ENCODE measurements at places on chromosomes 7 and 10.

- DNase-seq, result no peak
Measured at GRCh38 chr7:100008525-100008924, 6.9 kb upstream of the ZKSCAN1 start.

DNA sequence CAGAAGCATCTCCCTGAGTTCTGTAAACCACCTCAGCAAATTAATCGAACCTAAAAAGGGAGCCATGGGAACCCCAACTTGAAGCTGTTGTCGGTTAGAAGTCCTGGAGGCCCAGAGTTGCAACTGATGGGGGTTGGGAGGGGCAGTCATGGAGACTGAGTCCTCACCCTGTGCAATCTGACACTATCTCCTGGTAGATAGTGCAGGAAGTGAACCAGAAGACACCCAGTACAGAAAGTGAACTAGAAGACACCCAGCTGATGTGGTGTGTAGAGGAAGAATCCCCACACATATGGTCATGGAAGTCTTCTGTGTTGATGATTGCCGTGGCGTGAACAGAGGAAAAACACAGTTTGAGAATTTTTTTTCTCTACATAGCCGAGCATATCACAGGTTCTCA lies 58.8 kb upstream of the SRRM3 start:
- DNase-seq, result no peak

DNA sequence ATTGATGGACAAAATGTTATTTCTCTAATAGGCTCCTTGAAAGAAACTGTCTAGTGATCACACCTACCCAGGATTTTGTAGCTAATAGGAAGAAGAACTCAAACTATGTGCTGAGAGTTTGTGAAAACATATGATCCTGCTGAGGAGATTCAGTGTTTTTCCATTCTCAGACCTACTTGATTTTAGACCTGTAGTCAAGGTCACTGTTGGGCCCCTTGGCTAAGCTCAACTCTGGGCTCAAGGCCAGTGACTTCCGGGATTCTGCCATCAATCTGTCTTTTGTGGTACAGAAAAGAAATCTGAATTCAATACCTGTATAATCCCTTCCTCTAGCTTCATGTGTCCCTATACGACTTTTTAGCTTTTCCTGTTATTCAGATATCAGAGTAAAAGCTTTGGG lies 79.7 kb upstream of the FERD3L start:
- DNase-seq, result no peak

- no peak for DNase-seq
Measured at GRCh38 chr10:104501449-104501848, 139.6 kb upstream of the SORCS3 start.

DNA sequence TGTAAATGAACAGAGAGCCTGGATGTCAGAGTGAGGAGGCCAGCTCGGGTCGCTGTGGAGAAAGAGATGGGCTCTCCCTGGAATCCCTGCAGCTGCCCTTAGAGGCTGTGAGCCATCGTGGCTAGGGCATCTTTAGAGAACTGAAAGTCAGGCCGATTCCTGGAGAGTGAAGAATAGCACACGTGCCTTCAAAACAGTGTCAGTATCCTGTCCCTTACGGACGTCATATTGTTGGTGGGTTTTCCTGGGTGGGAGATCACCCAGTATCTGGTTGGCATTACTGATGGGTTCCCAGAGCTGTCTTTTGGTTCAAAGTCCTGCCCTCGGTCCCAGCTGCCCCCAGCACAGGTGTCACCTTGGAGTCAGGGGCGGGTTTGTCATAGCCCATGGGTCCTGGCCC lies 25.3 kb downstream of the IKZF1 start:
- DNase-seq, result no peak

- no peak for DNase-seq
Measured at GRCh38 chr7:132999845-133000244, 82.0 kb downstream of the CHCHD3 start.

DNA sequence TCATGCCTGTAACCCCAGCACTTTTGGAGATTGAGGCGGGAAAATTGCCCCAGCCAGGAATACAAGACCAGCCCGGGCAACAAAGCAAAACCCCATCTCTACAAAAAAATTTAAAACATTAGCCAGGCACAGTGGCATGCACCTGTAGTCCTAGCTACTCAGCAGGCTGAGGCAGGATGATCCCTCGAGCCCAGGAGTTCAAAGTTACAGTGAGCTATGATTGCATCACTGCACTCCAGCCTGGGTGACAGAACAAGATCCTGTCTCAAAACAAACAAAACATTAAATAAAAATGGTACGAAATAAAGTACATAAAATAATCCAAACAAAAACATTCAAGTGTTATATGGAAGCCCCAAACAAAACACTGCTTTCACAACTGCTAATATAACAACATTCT lies 125.0 kb downstream of the SNX13 start:
- no peak for DNase-seq

DNA sequence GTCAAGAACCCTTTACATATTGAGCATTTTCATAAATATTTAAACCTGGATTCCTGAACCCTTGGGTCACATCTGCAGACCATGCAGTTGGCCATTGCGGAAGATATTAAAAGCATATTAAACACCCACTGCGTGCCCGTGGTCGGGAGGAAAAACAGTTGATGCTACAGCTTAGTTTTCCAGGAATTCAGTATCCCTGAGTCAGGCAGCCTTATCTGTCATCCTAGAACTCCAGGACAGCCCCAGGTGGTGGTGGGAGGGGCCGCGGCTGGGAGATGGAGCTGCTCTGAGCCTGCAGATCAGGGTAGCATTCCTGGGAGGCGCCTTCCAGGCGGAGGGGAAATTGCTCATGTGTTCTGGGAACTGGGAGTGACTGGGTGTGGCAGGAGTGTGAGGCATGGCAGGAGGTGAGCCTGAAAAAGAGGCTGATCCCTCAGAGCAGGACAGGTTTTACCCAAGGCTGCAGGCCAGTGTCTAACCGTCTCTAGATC lies 222.9 kb upstream of the SH2B2 start:
- DNase-seq, result no peak

DNA sequence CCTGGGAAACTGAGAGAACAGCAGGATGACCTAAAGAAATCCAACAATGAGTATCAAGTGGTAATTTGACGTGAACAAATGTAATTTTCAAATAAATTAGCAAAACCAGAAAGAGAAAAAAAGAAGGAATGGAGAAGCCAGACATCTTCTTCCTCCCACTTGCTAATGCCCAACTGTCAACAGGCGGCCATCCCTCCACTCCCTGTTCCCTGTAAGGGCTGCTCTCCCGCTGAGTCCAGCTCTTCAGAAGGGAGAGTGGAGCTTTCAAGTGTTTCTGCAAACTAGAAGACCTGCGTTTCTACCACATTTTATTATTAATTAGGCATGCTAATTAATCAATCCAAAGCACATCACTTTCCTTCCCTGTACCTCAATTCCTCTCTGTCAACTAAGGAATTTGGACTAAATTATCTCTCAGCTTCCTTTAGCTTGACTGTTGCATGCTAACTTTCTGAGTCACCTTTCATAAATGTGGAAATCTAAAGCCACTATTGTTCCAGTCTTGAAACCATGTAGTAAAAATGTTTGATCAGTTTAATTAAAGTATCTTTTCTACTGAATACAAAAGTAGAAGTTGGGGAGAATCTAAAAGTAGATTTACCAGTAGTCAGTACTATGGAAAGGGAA lies 48.4 kb upstream of the CUL1 start:
- DNase-seq, result no peak

GRCh38 chr7:130419658-130420057 lies 21.2 kb downstream of the CEP41 start:
- DNase-seq, result no peak

DNA sequence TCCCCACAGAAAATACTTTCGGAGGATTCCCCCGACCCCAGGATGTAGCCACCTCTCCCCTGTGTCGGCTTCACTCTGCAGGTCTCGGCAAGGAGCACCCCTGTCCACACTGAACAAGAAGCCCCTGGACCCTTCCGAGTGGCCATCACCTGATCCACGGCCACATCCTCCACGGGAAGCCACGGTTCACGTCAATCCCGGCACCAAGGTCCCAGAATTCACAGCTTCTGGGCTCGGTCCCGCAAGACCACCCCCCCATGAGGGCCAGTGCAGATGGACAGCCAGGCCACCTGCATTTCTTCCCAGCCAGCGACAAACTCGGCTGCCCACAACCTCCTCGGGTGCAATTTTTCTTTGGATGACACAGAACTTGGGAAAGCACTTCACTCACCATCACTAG lies 199.6 kb downstream of the PTPRN2 start:
- no peak for DNase-seq

GRCh38 chr10:132239126-132240031 lies 52.6 kb downstream of the DPYSL4 start:
- no peak for DNase-seq

DNA sequence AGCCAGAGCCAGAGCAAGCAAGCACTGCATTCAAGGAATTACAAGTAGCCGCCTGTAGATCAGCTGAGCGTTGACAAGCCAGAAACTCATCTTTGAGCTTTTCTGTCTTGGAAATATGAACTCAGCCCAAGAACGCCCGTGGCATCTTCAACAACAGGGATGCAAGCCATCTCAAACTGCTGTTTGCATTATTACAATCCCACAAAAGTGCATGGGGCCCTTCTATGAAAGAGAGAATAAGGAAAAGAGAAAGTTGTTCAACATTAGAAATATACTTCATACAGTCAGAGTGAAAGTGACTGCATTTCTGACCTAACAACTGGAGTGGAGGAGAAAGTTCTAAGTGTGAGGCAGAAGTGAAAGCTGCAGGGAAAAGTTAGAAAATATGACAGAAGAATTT lies 6.5 kb downstream of the SGCE start:
- DNase-seq, result no peak

DNA sequence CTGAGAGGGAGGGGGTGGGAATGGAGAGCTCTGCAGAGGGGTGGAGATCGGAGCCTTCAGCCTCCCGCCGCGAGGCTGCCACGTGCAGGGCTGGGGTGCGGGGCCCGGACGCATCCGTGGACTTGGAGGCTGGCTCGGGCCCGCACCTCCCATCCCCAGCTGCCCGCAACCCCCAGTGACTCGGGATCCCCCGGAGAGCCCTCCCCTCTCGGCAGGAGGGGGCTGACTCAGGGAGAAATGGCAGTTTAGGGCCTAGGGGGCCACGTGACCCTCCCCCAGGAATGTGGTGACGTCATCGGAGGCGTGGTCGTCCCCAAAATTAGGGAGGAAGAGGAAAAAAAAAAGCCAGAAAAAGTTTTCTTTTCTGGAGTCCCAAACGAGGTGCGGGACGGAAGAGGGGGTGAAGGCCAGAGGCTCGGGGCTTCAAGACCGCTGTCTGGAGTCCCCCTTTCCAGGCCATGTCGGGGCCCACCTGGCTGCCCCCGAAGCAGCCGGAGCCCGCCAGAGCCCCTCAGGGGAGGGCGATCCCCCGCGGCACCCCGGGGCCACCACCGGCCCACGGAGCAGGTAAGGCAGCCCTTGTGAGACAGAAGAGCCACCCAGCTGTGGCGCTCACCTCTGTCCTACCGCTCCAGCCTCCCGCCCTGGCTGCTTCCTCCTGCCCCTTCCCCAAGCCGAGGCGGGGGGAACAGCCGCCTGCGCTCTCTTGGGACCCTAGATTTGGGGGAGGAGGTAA lies at the start of gene TRIP6:
Gene TRIP6, plus strand, starts transcription at position 348 of the 736 bp plus-strand sequence. Its CDS starts 111 bp downstream, at position 459.
- no peak for DNase-seq

DNA sequence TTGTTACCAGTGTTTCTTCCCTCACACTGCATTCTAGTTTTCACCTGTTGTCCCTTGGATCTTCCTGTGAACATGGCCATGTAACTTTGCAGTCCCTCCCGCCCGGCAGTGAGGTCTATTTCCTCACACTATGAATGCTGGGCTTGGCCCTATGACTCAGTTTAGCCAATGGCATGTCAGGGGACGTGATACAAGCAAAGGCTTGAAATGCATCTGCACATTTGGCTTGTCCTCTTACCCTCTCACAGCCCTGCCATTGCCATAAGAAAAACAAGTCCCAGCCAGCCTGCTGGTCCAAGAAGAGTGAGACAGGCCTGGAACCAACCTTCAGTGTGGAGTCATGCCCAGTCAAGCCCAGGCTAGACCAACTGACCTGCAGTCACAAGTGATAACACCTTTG lies 17.1 kb upstream of the EZH2 start:
- DNase-seq, result no peak

GRCh38 chr10:78613132-78613531 lies 455.6 kb upstream of the ZMIZ1 start:
- no peak for DNase-seq

GRCh38 chr7:28856656-28857055 lies 101.5 kb downstream of the TRIL start:
- no peak for DNase-seq

GRCh38 chr7:1889556-1890181 lies 219.6 kb downstream of the ELFN1 start:
- DNase-seq, result no peak

- no peak for DNase-seq
Measured at GRCh38 chr7:107463139-107464078, 6.4 kb upstream of the GPR22 start.

DNA sequence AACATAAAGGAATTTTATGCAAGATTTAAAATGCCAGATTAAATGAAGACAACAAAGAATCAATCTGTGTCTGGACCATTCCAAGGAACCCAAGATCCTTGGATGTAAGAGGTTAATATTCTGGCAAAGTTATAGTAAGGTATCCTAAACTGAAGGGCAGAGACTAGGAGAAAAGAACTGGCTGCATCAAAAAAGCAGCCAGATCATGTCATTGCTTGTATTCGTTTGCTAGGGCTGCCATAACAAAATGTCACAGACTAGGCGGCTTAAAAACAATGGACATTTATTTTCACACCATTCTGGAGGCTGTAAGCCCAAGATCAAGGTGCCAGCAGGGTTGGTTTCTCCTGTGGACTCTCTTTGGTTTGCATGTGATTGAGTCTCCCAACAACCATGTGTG lies 99.7 kb downstream of the ADCYAP1R1 start:
- no peak for DNase-seq

DNA sequence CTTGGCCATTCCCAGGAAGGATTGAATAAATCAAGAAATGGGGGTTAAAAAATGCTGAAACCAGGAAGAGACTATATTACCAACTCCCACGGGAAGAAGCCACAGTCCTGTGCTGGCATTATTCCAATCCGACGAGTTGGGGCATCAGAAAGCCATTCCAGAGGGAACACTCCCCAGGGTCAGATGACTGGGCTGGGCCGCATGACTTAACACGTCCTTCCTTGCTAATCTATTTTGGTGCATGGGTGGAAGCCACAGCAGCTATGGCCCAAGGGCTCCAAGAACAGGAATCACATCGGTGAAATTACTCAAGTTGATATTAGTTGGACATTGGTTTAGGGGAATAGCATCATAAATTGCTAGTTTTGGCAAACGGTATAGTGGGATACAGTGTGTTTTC lies 592.9 kb upstream of the NRP1 start:
- DNase-seq, result no peak

- DNase-seq, result no peak
Measured at GRCh38 chr7:120876922-120877321, 19.0 kb upstream of the TSPAN12 start.

GRCh38 chr10:125815764-125816163 lies 7.3 kb downstream of the UROS start:
- DNase-seq, result no peak

DNA sequence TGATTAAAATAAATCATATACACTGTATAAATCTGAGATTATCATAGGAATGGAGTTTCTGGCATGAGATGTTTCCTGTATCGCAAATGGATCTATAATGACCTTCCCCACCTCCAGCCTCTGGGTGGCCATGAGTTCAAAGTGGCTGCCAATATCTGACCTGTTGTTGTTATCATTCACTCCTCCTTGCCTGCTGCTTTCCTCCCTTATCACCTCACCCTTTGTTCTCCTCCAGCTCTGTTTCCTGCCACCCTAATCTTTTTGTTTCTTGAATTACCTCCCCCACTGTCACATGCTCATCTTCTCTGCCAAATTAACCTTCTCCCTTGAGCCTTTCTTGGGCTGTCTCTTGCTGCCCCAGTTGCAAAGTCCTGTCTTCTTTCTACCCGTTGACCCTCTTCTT lies 12.0 kb downstream of the SCD start:
- DNase-seq, result no peak
